ENCODE measurements at places on chromosomes 16 and 17.

DNA sequence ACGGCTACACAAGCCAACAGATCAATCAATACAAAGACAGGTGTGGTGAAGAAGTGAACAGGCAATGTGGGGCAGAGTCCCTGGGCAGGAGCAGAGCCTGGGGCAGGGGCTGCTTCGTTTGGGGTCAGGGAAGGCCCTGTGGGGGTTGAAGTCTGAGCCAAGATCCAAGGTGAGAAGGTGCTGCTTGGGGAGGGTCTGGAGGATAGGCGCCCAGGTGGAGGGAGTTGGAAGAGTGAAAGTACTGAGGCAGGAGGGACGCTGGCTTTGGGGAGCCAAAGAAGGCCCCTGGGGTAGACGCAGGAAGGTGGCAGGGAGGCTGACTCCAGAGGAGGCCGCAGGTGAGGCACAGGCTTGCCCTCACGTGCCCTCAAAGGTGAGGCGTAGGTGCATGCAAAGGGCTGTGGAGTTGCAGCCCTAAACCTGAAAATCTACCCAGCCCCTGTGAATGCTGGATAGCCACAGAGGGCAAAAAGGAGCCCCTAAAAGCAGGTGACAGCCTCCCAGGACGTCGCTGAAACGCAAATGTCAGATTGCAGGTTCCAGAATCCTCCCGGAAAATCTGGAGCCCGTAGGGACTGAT lies 33.3 kb downstream of the WFDC1 start:
- DNase-seq, result no peak

DNA sequence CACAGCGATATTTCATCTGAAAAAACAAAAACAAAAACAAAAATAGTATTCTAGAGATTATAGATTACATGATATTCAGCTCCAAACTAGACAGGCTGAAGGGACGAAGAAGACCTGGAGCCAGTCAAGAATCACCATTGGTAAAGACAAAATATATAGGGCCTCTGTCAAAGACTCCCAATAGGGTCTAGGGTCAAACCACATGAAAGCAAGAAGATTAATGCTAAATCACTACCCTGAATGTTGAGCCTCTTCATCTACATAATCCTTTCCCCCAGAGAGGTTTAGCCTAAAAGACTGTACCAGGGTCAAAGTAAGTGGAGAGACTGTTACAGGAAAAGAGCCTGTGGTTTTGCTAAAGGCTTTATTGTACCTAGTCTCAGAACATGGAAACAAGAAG lies 10.8 kb upstream of the NME1 start:
- no peak for DNase-seq

DNA sequence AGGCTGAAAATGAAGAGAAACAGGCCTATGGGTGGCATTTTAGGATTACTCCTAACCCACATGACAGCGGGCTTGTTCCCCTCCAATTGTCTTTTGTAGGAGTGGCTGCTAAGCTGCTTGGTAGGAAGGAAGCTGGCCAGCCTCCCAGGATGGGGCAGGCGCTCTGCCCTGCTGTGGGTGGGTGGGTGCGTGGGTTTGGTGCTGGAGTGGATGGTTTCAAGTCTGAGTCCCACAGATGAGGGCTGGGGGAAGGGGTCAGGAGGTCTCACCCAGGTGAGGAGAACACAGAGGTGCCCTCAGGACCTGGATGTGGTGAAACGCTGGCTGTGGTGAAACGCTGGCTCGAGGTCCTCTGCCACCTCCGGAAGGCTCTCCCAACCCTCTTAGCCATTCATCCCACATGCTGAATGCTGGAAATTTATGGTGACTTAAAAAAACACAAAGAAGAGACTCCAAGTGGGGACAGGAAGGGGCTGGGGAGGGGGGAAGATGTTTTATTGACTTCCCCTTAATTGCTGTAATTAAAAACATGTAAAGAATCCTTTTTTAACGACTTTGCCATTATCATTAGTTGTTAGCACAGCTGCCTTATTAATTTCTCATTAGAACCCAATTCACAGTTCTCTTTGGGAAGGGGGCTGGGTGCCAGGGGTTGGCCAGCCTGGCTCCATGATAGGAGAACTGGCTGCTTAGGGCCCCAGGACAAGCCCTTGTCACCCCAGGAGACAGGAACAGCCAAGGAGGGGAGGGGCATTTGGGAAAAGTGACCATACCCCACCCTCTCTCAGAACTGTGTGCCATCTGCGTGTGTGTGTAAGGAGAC lies 153.5 kb upstream of the CDC42EP4 start:
- no peak for DNase-seq

DNA sequence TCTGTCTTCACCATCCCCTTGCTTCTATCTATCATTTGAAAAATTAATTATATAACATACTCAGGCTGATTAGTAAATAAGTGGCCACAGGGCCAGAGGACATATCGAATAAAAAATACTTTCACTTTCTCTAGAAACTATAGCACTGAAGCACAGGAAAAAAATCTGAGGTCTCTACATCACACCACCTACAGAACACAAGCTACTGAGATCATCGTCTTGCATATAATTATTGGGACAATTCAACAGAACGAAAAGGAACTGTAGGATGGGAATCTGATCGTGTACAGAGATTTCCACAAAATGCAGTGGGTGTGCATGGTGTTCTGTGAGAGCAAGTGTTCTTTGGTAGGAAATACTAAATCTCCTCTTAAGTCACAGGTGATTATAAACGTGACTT lies 289.6 kb upstream of the ERCC4 start:
- DNase-seq, result no peak

DNA sequence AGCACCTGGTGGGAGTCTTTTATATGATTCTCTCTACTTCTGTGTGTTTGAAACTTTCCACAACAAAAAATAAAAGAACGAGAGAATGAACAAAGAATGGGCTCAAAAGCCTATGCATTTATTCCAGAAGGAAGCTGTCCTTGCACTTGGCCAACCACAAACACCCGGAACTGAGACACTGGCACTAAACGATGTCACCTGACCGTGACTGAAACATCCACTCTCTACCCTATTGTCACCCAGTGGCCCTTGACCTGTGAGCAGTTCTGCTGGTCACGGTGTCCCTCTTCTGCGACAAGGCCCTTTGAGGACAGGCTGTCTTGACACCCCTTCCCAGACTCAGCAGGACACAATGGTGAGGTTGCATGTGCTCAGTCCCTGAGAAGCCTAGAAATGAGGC lies 56.6 kb downstream of the TEKT5 start:
- DNase-seq, result no peak

DNA sequence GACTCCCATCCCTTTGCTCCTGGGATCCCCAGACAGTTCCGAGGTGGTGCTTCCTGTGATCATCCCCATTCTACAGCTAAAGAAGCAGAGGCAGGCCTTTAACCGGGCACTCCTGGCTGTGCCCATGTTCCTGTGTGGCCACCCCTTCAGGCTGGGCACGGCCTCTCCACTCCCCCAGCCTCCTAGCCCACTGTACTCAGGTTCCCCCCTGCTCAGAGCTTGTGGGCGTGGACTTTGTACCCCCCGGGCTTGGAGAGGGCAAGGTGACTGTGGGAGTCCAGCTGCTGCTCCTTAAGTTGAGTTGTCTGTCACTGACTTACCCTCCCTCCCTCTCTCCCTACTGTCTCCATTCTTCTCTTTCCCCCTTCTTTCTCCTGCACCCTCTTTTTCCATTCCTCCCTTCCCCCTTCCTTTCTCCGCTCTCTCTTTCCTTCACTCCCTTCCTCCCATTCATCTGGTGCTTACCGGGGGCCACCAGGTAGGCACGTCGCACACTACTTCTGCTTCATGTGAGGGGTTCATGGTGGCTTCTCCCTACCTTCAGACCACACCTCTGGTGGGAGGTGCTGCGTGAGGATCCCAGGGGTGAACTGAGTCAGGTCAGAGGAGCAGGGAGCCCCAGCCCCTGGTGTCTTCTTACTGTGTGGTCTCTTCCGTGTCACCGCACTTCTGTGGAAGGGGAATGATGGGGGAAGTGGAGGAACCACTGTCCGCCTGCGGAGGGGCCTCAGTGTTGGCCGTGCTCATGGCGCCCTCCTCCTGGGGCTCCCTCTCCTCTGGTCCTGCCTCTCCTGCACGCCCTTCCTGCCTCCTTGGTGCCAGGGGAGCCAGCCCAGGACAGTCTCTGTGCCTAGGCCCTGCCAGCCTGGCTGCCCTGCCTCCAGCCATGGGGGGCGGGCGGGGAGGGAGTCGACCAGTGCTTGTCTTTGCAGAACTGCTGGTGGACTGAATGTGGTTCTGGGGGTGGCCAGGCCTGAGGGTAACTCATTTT lies 29.7 kb downstream of the CMIP start:
- DNase-seq, result no peak

DNA sequence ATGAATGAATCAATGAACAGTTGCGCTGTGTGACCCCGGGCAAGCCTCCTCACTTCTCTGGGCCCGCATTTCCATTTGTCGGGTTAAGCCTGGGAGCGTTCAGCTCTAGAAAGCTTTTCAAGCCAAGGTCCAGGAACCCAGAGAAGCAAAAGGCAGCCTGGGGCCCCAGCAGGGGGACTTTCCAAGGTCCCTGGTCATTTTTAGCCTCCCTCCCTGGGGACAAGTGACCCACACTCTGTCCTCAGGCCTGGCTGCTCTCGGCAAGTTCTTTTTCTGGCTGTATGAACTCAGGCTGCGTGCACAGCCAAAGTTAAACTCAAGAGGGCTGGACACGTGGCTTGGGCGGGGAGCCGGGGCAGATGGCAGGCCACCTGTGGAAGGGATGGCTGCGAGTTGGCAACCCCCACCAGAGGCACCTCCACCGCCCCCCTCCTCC lies 41.4 kb upstream of the CIBAR2 start:
- no peak for DNase-seq

GRCh38 chr17:35841505-35841904 lies 27.2 kb downstream of the HEATR9 start:
- DNase-seq, result no peak

GRCh38 chr17:58318627-58319172 lies 9.9 kb downstream of the TSPOAP1 start:
- DNase-seq, result no peak

DNA sequence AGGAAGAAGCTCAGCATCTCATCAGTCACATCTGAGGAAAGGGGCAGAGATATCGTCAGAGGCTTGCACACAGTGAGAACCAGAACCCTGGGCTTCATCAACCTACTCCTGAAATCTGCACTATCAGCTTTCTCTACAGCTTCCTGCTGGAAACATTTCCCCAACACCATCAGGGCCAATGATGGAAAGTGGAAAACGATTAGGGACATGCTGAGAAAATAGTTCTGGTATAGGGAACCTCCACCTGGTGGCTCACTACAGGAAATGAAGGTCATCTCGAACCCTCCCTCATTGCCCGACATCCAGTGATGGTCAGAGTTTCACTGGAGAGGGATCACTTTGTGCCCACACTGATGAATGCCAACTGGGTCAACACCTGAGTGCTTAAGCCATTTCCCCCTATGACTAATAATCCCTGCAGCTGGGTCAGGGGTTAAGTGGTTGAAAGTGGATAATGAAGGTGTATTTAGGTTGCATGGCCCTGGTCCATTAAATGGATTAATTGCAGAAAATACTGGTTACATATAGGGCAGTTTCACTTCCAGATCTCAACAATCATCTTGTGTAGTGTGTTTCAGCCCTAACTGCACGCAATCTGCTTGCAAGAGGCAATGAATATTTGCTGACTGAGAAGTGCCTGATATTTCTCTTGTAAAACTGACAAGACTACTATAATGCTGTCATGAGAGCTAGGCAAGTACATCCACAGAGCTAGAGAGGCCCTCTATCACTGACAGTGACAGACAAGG lies 43.1 kb upstream of the GSG1L start:
- DNase-seq, result no peak
